ENCODE measurements at places on chromosomes 12 and 14.

DNA sequence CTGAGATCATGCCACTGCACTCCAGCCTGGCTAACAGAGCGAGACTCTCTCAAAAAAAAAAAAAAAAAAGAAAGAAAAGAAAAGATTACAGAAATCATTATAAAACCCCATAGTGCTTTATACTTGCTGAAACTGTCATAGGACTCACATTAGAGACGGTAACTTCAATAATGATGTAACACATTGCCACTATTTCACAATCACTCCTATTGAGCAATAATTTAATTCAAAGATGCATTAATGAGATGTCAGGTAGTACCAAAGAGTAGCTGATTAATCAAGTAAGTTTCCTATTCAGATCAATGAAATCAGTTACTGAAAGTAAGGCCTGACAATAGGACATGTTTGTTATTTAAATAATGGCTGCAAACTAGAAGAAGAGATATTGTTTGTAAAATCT, 751.5 kb upstream of the ALG10B start:
- DNase-seq, result no peak

GRCh38 chr14:66508846-66509621, 1.1 kb downstream of the GPHN start:
- DNase-seq, result peak; percentile 83

GRCh38 chr14:104248203-104249055, 110.0 kb downstream of the KIF26A start:
- DNase-seq, result no peak

DNA sequence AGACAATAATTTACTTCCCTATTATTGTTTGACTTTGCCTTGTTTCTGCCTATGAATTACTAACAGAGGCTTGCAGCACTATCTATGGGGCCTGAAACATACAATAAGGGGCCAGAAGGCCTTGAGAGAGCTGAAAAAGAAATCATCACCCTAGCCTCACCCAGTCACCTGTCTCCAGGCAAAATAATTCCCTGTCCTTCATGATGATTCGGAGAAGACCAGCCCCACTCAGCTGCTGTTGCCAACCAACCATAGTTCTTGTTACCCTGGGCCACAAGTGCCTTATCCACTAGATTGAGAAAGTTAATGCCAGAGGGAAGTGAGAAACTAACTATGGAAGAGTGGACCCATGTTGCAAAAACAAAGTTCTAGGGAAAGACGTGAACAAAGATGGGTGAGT, 97.1 kb downstream of the ARF6 start:
- DNase-seq, result no peak

GRCh38 chr12:104504146-104504545, 47.4 kb downstream of the CHST11 start:
- DNase-seq, result no peak
